CD4-positive, alpha-beta T cell treated with Interleukin-1 beta for 1 hour (primary cell): ENCODE measurements at places on chromosomes 5 and 9.

DNA sequence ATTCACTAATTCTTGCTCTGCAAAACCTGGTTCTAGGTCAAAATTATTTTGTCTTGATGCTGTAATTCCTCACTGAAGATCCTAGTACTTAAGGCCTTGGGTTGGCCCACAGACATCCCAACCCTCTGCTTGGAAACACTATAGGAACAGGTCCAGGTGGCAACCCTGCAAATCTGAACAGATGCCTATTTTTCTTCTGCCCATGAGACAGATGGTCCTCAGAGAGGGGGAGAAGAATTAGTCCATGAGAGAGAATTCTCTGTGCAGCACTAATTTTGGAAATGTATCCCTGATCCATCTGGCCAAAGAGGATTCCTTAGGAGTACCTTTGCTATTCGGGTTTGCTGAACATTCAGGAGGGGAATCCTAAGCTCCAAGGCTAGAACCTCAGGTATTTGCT lies 156.3 kb downstream of the ELAVL2 start:
- DNase-seq, result no peak

DNA sequence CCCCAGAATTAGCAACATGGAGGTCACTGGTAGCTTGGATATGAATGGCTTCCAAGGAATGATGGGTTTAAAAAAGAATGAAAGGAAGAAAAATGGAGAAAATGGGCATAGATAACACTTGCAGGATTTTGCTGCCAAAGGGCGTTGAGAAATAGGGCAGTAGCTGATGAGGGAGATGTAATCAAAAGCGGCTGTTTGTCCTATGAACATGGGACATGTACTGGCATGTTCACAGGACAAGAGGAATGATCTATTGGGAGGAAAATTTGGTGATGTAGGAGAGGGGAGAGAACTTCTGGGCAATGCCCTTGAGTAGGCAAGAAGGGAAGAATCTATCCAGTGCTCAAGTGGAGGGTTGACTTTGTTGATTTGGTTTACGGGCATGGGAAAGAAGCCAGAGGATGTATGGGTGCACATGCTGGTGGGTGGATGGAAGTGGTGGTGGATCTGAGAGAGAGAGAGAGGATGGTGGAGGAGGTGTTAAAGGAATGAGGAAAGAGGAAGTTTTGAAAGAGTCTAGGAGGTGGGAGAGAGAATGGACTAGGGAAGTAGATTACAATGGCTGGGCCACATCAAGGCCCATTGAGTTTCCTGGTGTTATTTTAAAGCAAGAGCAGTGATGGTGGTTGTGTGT lies 115.1 kb upstream of the MVB12B start:
- no peak for DNase-seq

- no peak for DNase-seq
Measured at GRCh38 chr5:94670726-94671125, 52.3 kb downstream of the SLF1 start.

GRCh38 chr9:133044125-133044524 lies 13.3 kb downstream of the GTF3C5 start:
- no peak for DNase-seq

DNA sequence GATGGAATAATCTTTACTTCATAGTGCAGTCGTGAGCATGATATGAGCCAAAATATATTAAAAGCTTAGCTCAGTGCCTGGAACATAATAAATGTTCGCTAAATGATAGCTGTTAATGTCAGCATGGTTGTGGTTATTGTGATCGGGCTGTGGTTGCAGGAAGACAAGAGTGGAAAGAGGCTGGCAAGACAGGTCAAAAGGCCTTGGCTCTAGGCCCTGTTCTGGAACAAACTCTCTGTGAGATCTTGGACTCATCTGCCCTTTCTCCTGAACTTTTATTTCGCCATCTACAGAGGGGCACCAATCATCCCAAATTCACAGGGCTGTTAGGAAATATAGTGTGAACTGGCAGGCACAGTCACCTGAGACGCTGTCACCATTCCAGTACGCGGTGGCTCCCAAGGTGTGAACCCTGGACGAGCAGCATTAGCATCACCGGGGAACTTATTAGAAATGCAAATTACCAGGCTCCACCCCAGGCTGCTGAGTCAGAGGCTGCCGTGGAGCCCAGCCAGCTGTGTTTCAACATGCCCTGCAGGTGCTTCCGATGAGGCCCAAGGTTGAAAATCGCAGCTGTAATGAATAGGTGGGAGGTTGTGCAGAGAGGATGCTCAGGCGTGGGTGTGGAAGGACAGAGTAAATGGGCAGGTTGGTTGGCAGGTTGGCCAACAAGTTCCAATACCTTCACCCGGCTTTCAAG lies 50.2 kb upstream of the SAP30L start:
- DNase-seq, result peak; percentile 2

- DNase-seq, result no peak
Measured at GRCh38 chr5:149228618-149229297, 42.9 kb upstream of the AFAP1L1 start.

GRCh38 chr9:109316207-109316640 lies 4.6 kb downstream of the EPB41L4B start:
- DNase-seq, result no peak

DNA sequence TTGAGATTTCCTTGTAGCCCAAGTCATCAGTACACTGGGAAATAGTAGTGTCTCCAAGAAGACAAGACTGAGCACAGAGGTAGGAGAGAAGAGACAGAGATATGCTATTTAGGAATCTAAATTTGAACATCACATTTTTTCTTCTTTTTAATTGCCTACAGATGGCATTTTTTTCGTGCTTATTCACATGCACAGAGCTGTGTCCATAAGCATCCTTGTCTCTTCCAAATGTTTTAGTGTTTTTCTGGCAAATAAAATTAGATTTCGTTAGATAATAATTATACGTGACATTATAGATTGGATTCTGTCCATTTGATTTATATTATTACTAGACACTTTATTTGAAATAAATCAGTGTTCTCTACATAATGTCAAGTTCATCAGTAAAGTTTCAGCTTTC lies 80.9 kb downstream of the PRR16 start:
- no peak for DNase-seq

- DNase-seq, result no peak
Measured at GRCh38 chr9:20225826-20226225, 396.5 kb downstream of the MLLT3 start.

- no peak for DNase-seq
Measured at GRCh38 chr5:150065886-150066285, 20.5 kb downstream of the CSF1R start.

DNA sequence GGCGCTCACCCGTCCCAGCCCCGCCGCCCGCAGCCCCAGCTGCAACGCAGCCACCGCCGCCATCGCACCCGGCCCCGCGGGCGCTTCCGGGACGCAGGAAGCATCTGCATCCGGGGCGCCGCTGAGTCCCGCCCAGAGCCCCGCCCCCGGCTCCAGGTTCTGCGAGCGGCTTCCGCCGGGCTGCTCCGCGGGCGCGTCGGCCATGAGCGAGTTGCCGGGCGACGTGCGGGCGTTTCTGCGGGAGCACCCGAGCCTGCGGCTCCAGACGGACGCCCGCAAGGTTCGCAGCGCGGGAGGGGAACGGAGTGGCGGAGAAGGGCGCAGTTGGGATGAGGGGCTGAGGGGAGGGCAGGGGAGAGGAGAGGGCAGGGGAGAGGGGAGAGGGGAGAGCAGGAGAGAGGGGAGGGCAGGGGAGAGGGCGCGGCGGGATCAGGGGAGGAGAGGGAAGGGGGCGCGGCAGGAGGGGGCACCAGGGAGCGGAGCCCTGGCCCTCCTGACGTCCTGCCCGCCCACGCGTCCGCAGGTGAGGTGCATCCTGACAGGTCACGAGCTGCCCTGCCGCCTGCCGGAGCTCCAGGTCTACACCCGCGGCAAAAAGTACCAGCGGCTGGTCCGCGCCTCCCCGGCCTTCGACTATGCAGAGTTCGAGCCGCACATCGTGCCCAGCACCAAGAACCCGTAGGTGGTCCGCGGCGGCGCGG lies at the start of the genes SURF1 and SURF2:
Gene SURF1, minus strand, starts transcription at position 97 of the 701 bp plus-strand sequence. Its CDS starts 34 bp downstream, at position 63.
Gene SURF2, plus strand, starts transcription at position 160 of the 701 bp plus-strand sequence. Its CDS starts 43 bp downstream, at position 203.
- DNase-seq, result peak; percentile 89

DNA sequence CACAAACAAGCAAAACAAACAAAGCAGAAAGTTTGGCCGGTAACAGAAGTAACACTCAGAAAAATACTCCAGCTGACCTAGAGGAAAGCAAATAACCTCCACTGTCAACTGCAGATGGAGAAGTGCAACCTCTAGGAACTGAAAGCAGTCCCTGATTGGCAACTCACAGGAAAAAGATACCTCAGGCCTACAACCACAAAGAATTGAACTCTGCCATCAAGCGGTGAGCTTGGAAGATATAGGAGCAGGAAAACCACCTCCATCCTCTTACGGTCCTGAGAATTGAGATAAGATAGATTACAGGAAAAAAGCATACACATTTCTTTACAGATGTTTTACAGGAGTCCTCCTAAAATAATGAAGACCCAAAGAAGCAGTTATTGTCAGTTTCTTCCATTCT lies 184.5 kb downstream of the PDZD2 start:
- no peak for DNase-seq

DNA sequence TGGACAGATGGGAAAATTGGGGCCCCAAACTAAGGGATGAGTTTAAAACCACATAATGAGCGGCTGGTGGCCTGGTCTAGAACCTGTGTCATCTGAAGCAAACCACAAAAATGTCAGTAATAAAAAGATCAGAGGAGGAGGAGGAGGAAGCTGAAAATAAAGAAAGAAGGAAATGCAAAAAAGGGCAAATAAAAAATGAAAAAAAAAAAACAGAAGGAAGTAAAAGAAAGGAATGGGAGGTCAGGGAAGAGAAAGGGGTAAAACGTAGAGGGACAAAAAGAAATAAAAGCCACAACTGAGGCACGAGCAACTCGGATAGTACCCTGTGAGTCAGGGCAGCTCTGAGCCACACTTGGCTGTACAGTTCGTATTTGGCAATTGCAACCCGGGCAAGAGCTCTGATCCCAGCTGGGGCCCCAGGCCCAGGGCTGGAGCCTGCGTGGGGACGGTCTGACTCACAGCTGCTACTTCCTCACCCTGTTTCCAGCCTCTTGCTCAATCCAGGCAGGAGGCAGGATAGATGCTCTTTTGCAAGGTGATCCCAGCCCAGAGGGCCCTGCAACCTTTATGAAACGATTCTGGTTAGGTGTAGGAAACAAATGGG lies 137.9 kb upstream of the TRIM32 start:
- peak; percentile 69 for DNase-seq

DNA sequence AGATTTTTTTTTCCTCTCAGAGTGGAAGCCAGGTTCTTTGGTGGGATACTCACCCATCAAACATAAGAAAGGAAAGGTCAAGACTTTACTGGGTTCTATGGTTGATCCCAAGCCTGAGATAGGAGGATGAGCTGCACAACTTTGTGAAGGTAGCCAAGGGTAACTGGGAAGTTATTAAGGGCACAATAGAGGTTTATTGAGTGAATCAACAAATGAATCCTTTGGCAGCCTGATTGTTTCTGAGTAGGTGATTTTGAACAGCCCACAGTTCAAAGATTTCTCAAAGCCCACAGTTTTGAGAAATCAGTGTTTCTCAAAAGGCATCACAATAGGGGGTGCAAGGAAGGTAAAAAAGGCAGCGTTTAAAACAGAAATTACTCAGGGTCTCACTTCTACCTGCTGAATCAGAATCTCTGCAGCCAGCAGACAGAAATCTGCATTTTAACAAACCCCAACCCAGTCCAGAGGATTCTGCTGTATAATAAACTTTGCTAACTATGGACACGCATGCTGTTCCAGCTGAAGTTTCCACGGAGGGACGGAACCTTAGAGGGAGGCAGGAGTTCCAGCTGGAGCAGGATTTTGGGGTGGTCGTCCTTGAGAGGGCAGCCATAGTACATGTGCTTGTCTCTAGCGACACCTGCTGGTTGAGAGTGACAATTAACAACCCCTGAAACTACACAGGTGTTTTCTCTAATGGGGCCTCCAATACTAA lies 32.7 kb upstream of the FSD1L start:
- DNase-seq, result peak; percentile 50

DNA sequence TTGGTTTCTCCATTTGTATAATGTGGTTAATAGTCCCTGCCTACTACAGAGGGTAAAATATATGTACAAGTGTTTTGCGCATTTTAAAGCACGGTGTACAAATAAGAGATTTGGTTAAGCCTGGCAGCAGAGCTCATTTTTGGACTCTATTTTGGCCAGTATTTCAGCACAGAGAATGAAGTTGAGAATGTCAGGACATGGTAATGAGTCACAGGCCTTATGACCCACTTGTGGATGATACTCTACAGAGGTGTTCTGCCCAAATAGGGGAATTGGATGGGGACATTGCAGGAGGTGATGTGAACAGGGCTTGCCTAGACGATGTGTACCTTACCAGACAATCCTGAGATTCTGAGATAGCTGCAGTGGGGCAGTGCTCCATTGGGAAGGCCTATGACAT lies 50.6 kb downstream of the MELK start:
- no peak for DNase-seq

DNA sequence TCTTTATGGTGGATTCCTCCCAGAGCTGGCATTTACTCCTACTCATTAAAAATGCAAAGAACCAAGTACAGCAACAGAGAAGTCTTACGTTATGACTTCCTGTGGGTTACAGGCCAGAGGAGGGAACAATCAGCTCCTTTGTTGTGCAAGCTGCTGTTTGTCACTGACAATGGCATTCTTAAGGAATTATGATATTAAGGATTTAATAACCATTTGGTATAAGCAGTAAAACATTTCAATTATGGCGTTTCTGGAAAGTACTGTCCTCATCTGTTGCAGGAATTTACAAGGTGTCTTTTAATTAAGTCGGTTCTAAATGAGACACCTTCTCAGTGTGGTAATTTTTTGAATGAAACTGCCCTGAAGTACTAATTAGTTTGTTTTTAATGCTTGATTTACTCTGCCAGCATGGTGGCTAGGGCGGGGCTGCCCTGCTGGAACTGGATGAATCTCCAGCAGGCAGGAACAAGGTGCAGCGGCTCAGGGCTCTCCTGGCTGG lies 49.1 kb upstream of the VDAC1 start:
- DNase-seq, result peak; percentile 27

- no peak for DNase-seq
Measured at GRCh38 chr9:19623941-19624340, 164.9 kb downstream of the SLC24A2 start.

- DNase-seq, result no peak
Measured at GRCh38 chr5:172921906-172922305, 37.3 kb upstream of the RPL26L1 start.

DNA sequence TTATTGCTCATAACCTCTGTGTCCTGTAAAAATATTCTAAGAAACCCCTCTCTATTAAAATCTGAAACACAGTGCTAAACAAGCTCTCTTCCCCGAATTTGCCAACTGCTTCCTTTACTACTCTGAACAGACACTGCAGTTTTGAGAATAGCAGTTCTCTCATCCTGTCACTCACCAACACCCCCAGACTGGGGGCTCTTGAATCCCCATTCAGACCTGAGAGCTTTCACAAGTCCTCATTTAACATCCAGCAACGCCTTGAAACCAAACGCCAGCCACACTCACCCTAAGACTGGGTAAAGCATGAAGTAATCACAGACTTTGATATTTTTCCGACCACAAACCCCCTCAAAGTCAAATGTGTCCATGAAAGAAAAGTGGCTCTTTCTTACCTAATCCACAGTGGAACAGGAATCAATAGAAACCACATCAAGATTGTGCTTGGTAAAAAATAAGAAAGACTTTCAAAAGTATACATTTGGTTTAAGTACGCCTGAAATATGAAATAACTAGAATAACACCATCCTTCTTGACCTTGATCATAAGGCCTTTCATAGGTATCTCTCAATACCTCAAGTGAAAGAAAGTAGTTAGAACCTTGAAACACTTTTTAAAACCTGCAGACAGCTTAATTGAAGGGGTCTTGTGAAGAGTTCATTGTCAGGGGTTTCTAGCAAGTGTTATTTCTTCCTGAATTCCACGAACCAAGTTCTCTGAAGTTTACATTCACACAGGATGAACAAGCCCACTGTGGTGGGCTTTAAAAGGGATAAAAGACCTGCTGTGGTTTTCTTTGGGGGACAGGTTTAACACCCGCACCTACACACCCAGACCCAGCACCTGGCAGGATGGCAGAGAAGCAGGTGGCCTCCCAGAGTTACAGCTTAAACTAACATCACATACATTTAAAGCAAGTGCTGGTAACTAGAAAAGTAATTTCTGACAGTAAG lies 412.6 kb downstream of the MLLT3 start:
- DNase-seq, result peak; percentile 18
